ENCODE measurements at places on chromosomes 1 and 21.

DNA sequence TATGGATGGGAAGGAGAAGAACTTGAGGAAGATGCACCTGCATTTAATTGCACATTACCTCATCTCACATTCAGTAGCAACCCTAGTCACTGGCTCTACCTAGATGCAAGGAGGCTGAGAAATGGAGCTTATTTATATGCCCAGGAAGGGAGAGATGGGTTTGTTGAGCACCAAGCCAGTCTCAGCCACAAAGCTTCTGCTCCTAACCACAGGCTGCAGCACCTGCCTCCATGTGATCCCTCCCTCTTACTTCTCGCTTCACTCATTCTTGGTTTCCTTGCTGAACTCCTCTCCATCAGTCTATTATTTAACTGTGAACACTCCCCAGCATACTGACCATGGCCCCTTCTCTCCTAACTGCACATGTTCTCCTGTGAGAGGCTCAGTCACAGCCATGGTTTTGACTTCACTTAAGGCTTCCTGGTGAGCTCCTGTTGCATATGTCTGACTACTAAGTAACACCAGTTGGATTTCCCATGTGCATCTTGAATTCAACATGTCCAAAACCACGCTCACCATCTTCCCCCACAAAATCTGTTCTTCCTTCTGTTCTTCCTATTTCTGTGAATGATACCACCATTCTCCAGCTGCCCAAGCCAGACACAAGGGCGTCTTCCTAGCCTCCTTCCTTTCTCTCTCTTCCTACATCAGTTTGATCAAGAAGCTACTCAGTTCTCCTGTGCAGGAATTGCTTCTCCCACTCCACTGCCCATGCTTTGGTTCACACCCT, 139.8 kb downstream of the AK5 start:
- DNase-seq, result no peak

DNA sequence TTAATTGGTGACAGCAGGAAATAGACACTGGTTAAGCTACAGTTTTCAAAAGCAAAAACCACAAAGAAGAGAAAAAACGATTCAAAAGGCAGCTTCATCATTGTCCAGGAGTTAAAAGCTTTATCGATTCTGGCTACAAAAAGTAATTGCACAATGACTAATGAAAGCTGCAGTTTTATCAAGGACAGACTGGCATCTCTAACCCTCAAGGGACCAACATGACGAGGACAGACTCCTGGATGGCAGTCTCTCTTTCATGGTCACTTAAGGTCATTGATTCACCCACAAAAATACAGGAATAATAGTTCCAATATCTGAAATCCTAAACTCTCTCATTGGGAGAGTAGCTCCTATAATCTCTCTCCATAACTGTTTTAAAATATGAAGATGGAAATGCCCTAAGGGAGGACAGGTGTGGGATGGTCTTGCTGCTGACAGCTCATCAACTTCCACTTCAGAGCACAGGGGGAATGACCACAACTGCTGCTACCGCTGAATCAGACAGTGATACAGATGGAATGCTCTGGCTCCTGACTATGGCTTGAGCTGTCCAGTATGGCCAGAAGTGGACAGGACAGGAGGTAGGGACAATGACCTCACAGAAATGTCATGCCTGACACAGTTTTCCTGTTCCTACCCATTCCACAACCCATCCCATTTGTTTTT, 17.4 kb upstream of the CPLANE2 start:
- no peak for DNase-seq

GRCh38 chr21:14259747-14260146, 43.8 kb downstream of the RBM11 start:
- no peak for DNase-seq

GRCh38 chr1:20071416-20071815, 1.4 kb downstream of the PLA2G5 start:
- no peak for DNase-seq

DNA sequence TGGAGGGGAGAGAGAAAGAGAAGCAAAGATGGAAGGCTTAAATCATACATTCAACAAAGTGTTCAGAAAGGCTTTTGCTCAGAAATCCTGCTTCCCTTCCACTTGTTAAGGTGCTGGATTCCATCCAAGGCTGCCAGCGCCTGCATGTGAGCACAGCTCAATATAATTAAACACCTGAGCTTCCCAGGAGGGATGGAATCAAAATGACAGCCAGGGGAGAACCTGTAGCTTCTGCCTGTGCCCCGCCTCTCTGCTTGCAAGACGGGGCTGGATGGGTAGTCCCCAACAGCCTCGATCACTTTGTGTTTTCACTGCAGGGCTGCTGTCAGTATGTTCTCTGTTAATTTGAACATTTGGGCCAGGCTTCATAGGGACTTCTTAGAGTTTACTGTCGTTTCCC, 225.7 kb downstream of the KCNH1 start:
- no peak for DNase-seq

DNA sequence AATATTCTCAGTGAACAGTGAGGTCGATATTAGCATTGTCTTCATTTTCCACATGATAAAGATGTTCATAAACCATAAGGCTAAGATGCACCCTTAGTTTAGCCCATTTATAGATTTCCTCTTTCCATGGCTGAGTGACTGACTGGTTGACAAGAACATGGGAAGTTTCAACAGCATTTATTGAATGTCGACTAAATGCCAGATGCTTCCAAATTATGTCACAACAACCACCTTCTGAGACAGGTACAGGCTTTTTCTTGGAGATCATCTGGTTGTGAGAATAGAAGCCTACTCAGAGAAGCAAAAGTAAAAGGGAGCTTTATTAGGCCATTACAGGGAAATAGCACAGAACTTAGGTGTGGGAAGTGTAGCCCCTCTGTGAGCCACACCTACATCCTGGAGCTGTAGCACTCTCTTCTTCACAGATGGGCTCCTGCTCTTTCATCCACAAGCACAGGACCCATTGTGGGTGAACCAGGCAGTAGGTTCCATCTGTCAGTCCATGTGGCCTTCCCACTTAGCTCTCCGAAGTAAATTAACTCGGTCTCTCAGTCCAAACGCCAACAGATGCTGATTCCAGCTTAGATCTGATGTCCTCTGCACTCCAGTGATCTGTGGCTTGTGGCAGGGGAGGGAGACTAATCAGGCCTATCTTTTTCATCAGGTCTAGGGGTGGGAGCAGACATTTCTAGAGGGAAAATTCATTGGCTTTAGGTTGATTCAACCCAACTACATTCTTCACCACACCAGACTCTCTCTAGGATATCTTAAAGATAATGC, 14.3 kb downstream of the ATP2B4 start:
- DNase-seq, result no peak

DNA sequence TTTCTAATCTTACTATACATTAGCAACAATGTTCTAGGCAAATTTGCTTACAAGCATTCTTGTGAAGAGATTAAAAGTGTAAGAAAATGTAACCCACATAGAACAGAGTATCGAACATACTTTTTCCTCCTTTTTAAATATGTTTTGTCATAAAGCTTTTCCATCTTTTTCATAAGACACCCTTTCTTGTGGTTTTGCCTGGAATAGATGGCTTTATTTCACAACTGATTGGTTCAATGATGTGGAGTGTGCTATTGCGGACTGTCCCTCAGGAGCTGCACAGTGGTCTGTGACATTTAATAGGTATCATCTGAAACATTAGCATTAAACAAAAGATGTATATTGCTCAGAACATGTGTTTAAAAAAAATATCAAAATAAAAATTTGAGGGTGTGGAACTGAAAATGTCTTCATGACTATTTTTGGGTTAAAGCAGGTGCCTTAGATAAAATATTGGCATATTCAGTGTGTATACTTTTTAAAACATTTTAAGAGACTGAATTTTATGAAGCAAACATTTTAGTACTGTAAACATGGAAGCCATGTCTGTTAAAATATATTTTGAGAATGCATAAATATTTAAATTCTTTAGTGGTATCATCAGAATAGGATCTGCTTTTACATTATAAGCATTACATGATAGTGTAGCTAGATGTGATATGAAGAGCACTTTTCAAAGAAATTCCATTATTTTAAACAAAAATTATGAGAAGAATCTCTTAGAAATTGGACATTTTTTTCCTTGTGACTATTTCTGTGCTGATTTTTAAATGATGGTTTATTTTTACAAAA, 48.3 kb upstream of the C1orf146 start:
- DNase-seq, result no peak

DNA sequence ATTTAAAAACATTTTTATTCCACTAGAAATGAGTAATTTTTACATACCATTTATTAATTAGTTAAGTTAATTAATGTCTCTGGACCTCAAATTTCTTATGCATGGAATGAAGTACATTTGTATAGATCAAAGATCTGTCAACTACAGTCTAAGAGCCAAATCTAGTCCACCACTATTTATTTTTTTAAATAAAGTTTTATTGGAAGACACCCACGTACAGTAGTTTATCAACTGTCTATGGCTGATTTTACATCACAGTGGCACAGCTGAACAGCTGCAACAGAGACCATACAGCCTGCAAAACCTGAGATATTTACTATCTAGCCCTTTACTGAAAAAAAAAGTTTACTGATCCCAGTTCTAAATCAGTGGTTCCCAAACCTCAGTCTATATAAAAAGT, 188.6 kb upstream of the HP1BP3 start:
- DNase-seq, result no peak

DNA sequence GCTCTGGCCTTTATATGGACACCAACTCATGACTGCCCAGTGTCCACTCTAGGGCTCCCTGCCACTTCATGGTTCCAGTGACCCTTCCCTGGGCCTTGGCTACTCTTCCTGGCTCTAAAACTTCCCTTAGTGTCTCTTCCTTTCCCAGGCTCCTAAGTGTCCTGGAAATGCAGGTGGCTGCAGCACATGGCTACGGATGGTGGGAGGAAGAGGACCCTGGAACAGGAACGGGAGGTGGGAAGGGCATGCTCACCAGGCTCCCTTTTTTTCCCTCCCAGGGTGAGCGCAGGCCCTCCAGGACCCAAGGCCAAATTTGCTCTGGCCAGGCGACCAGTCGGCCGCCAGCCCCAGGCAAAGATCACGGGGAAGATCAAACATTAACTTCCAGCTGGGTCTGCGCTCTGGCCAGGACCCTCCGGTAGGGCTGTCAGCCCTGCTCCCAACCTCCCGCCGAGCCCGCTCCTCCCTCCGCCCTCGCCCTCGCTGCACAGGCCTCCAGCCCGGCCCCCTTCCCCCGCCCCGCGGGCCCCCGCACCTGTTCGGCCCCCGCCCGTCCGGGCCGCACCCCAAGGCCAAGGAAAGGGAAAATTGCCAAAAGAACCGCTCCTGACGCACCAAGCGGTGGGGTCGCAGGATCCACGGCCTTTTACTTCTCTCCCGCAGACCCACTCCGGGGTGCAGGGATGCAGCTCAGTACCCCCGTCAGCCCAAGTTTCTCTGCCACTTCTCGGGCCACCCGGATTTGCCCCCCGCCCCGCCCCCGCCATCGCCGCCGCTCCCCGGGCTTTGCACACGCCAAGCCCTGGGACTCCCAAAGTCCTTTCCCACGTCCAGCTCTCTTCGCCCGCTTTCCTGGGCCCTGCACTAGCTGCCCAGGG, 894 bp downstream of the TCEA3 start:
- DNase-seq, result peak; percentile 11

DNA sequence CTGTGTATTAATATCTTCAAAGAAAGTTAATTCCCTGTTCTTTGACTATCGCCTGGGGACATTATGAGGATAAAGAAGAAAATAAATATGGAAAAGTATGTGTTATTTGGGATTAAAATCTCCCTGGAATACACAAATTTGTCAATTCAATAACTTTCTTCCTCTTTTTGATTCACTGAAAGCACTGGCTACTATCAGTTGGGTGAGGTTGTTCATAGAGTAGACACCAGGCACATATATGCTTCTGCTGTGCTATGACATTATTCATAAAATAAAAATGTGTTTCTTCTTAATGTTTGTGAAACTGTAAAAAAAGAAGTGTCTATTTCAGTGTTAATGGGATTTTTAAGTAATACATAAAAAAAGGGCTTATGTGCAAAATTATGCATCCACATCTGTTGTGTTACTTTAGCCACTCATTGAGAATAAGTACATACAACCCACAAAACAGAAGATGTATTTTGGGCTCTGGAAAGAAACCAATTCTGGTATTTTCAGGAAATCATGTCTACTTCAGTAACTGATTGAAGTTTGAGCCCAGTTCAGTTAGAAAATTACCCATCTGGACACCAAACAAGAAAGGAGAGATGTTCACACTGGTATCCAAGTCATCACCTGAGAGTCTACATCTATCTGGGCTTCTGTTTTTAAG, 169.4 kb downstream of the GABPA start:
- DNase-seq, result no peak

- DNase-seq, result no peak
These were observed 92.1 kb upstream of the EDN2 start for GRCh38 chr1:41576620-41577019.

DNA sequence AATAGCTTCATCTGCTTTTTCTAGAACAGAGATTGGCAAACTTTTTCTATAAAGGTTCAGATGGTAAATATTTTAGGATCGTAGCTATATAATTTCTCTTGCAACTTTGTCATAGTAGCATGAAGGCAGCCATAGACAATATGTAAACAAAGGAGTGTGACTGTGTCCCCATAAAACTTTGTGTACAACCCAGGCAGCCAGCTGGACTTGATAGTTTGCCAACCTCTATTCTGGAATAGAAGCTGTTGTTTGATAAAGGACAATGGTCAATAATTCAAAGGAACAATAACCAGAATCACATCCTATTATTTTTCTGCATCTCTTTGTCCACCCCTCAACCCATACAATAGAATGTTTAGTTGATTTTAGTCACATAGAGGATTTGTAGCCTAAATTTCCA, 286.7 kb downstream of the LMX1A start:
- DNase-seq, result no peak

- DNase-seq, result no peak
These were observed 17.2 kb downstream of the FPGT start for GRCh38 chr1:74215229-74215628.

DNA sequence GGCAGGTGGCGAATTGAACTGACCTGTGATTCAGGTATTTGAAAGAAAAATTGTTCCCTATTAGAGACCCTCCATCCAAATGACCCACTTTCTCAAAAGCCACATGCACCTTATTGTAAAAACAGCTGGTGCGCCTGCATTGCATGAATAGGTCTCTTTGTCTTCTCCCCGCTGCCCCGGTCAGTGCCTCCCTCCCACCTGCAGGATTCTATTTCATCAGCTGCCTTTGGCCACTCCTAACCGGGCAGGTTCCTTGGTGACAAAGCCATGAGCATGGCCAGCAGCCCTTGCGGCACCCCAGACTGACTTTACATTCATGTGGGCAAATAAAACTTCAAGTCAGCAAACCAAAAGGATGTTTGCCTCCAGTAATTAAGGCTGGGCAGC, 6.4 kb downstream of the TMPRSS3 start:
- DNase-seq, result no peak

Data from stimulated activated CD4-positive, alpha-beta T cell treated with anti-CD3 and anti-CD28 coated beads, Interleukin-4, amount 100 ng/mL, for 24 hours (primary cell).